PC-3 (cell line): ENCODE measurements at places on chromosomes 3 and 15. TPM values are rescaled to one million over a fixed set of nuclear protein-coding genes. Genes with fewer than 3 reads are reported as not detected.

KLHL24 gene
- total RNA-seq = 7.4 and 10.0 TPM in 2 replicates

ZBED2 gene
- total RNA-seq = 0.35 and 0.69 TPM in 2 replicates

ADGRG7 gene
- total RNA-seq = not detected in 2 replicates

TM6SF1 gene
- not detected in 2 replicates for total RNA-seq

NPAP1 gene
- total RNA-seq = not detected in 2 replicates

TLR9 gene
- total RNA-seq = not detected in 2 replicates

GMPS gene
- total RNA-seq = 42.2 and 43.3 TPM in 2 replicates

SLC7A14 gene
- not detected in 2 replicates for total RNA-seq

COL6A5 gene
- total RNA-seq = not detected in 2 replicates

GATM gene
- 0.86 and 0.87 TPM in 2 replicates for total RNA-seq

CHDH gene
- total RNA-seq = 3.2 and 5.1 TPM in 2 replicates

CAMK2N2 gene
- 1.1 and 1.2 TPM in 2 replicates for total RNA-seq

INAFM2 gene
- total RNA-seq = 22.1 and 32.1 TPM in 2 replicates

ECE2 gene
- not detected in 2 replicates for total RNA-seq

ZIC4 gene
- total RNA-seq = not detected in 2 replicates

STARD5 gene
- total RNA-seq = 3.3 and 5.9 TPM in 2 replicates

TMEM207 gene
- total RNA-seq = not detected in 2 replicates

DISP2 gene
- 0.87 and 2.7 TPM in 2 replicates for total RNA-seq

BCL2A1 gene
- 16.9 and 21.1 TPM in 2 replicates for total RNA-seq

DNA sequence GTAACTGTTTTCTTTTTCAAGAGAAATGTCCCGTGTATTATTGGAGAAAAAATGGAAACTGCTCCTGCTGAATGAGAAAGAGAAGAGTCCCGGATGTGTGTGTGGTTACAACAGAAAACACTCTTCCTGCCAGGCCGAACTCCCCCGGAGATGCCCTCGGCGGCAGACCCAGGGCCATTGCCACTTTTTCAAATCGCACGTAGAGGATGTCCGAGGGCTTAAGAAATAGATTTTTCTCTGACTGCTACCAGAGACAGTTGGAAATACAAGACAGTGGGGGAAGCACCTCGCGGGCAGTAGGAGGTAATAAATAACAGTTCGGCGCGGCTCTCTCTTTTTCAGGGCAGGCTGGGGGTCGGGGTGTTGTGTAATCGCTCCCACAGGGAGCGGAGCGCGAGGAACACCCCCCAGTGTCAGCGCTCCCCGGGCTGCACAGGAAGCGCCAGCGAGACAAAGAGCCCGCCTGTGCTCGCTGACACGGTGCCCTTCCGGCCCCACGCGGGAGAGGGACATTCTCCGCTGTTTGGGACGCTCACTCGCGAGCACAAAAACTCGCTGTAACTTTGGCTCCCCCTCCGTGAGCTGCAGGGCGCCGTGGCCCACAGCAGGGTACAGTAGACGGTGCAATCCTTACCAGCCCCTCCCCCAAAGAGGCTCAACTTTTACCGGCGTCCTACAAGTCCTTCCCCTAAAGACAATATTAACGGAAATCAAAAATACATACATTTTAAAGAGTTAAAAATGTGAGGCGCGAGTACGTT, 1.1 kb downstream of the VGLL4 start:
- peak; percentile 73 for DNase-seq
- H3K36me3 ChIP-seq = no peaks in the 10 kb centered on the region
- H3K4me3 ChIP-seq = peak overlapping the region; percentile 84

GRCh38 chr15:60152386-60152785, 148.3 kb downstream of the FOXB1 start:
- H3K27ac ChIP-seq = no peak overlapping the region
- H3K4me3 ChIP-seq = no peak overlapping the region
- no peaks in the 10 kb centered on the region for H3K4me1 ChIP-seq
- H3K36me3 ChIP-seq = no peaks in the 10 kb centered on the region
- no peak for DNase-seq

- no peaks in the 10 kb centered on the region for H3K36me3 ChIP-seq
- H3K27ac ChIP-seq = no peak overlapping the region
- H3K27me3 ChIP-seq = peaks cover 13% of the 10 kb centered on the region
Measured at GRCh38 chr3:126522363-126522788, 1.6 kb upstream of the CHST13 start.

GRCh38 chr15:42215913-42216829, 8.1 kb upstream of the VPS39 start:
- H3K36me3 ChIP-seq = peaks cover 63% of the 10 kb centered on the region
- no peak overlapping the region for H3K4me3 ChIP-seq
- H3K27ac ChIP-seq = no peak overlapping the region
- H3K4me1 ChIP-seq = no peaks in the 10 kb centered on the region

GRCh38 chr3:123272547-123272946, 70.8 kb downstream of the SEC22A start:
- no peaks in the 10 kb centered on the region for H3K27me3 ChIP-seq
- no peak overlapping the region for H3K4me3 ChIP-seq
- H3K27ac ChIP-seq = peak overlapping the region; percentile 45
- no peaks in the 10 kb centered on the region for H3K36me3 ChIP-seq

- DNase-seq = no peak
- no peaks in the 10 kb centered on the region for H3K4me1 ChIP-seq
- no peaks in the 10 kb centered on the region for H3K27me3 ChIP-seq
- no peaks in the 10 kb centered on the region for H3K36me3 ChIP-seq
- H3K27ac ChIP-seq = no peak overlapping the region
Measured at GRCh38 chr3:128408693-128409623, 57.7 kb downstream of the DNAJB8 start.

- H3K4me1 ChIP-seq = no peaks in the 10 kb centered on the region
- no peak for DNase-seq
- H3K36me3 ChIP-seq = no peaks in the 10 kb centered on the region
Measured at GRCh38 chr15:48584812-48585563, 60.5 kb downstream of the FBN1 start.

GRCh38 chr3:50592568-50592967, 19.0 kb downstream of the CISH start:
- H3K27me3 ChIP-seq = no peaks in the 10 kb centered on the region
- H3K4me3 ChIP-seq = no peak overlapping the region
- no peak for DNase-seq

DNA sequence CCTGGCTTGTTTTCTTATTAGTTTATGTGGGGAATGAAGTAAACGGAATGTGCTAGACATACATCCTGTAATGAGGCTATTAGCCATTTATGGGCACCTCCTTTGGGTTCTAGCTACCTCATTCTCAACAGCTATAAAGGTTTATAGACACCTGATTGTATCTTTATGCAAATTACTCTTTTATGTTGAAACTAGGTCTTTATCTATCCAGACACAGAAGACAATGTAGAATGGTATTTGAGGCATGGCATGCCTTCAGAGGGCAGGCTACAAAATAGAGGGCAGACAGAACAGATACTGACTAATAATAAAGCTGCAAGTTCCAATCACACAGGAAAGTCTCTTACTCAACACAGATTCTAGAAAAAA, 27.1 kb downstream of the TBC1D2B start:
- H3K36me3 ChIP-seq = peaks cover 7% of the 10 kb centered on the region; the same call in 1 of the 2 replicates
- no peak overlapping the region for H3K27ac ChIP-seq
- H3K4me1 ChIP-seq = peaks cover 7% of the 10 kb centered on the region; the same call in 1 of the 2 replicates
- H3K4me3 ChIP-seq = no peak overlapping the region
- H3K27me3 ChIP-seq = no peaks in the 10 kb centered on the region
- DNase-seq = no peak

- H3K27me3 ChIP-seq = no peaks in the 10 kb centered on the region
- no peak for DNase-seq
- H3K36me3 ChIP-seq = peaks cover 43% of the 10 kb centered on the region
- no peak overlapping the region for H3K4me3 ChIP-seq
- H3K27ac ChIP-seq = no peak overlapping the region
- peaks cover 34% of the 10 kb centered on the region for H3K4me1 ChIP-seq
Measured at GRCh38 chr3:149545049-149545448, 70.6 kb downstream of the TM4SF4 start.

DNA sequence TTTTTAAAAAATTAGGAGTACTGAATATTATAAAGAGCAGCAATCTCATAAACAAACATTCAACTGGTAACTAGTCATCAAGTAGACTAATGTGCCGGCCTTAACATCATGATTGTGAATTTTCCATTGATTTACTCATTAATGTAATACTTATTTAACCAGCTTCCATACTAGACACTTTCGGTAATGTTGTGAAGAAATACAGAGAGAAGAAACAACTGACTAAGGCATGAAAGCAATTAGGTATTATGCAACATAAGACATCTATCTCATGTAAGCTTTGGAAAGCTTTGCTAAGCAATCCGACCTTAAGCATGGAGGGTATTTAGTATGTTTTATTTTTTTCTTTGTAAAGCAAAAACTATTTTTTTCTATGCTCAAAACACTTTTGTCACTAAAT, 108.0 kb downstream of the IL1RAP start:
- no peak overlapping the region for H3K4me3 ChIP-seq
- no peak overlapping the region for H3K27ac ChIP-seq
- no peaks in the 10 kb centered on the region for H3K36me3 ChIP-seq

DNA sequence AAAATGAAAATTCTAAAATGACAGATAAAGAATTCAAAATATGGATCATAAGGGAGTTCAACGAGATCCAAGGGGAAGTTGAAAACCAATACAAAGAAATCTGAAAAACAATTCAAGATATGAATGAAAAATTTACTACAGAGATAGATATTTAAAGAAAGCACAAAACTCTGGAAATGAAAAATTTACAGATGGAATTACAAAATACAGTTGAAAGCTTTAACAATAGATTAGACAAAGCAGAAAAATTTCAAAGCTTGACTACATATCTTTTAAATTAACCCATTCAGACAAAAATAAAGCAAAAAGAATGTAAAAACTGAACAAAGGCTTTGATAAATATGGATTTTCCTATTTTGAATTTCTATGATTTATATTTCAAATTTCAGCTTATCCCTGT, 211.1 kb downstream of the SLC9A9 start:
- H3K36me3 ChIP-seq = no peaks in the 10 kb centered on the region
- no peaks in the 10 kb centered on the region for H3K4me1 ChIP-seq
- DNase-seq = no peak
- H3K27ac ChIP-seq = no peak overlapping the region
- H3K27me3 ChIP-seq = no peaks in the 10 kb centered on the region

DNA sequence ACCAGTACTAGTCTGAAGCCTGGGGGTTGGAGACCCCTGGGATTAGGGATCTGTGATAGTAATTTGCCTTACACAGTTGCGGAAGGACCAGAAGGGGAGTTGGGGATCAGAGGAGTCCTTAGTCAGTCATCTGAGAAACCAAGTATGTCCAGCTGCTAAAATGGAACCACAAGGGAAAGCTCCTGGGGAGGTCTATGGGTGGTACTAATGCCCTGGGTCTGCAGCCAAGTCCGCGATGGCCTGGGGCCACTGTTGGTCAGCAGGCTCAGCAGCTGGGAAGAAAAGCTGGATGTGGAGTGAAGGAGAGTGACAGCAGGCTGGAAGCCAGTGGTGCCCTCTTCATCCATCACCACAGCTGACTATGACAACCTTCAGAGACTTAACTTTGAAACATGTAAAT, 2.2 kb upstream of the ANKDD1A start:
- H3K4me3 ChIP-seq = no peak overlapping the region
- H3K4me1 ChIP-seq = no peaks in the 10 kb centered on the region
- H3K27ac ChIP-seq = no peak overlapping the region
- no peaks in the 10 kb centered on the region for H3K36me3 ChIP-seq

DNA sequence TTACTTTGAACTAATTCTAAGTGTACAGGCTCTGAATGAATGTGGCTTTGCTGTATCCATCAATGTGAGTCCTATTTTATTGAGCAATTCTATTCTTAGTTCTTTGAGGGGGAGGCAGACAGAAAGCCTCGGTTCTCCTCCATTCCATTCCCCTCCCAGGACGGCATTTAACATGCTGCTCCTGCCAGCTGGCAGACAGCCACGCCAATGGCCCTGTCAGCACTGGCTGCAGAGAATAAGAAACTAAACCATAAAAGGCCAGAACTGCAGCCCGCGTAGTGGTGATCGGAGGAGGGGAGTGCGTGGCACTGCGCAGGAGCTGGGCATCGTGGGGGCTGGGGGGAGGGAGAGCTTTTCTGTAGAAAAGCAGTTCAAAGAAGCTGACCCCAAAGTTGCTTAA, 76.0 kb upstream of the HACD2 start:
- no peak overlapping the region for H3K27ac ChIP-seq
- no peaks in the 10 kb centered on the region for H3K36me3 ChIP-seq
- no peaks in the 10 kb centered on the region for H3K27me3 ChIP-seq
- no peak overlapping the region for H3K4me3 ChIP-seq

DNA sequence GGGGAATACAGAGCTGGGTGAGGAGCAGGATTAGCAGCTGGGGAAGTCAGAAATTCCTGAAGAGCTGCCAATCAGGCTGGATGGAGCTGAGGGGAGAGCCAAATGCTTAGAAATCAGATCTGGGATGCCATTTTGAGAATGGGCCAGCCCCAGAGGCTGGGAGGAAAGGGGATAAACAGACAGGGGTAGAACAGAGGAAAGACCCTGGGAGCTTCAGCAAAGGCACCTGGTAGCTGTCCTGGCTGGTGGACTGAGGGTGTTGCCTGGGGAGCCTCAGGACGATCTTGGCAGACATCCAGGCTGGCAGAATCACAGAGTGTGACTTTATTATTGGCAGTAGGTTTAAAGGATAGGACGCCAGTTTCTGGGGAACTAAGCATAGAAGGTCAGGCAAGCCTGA, 97.8 kb downstream of the SQOR start:
- H3K27ac ChIP-seq = no peak overlapping the region
- no peak for DNase-seq
- no peaks in the 10 kb centered on the region for H3K36me3 ChIP-seq
- H3K27me3 ChIP-seq = no peaks in the 10 kb centered on the region
- no peak overlapping the region for H3K4me3 ChIP-seq

DNA sequence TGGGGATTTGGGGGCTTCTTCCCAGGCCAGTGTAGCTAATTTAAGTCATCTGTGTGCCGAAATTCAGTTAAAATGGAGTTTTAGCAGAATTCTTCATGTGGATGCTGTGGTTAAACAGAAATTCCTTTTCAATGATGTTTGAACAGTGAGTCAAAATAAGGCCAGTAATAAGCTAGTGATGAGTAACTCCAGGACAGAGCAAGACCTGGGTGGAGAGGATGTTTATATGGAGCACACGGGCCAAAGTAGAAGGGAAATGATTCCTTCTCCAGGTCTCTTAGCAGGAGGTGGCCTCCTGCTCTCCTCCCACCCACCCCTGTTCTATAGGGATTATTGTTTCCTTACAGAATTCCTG, 31.9 kb upstream of the UACA start:
- H3K4me1 ChIP-seq = peaks cover 86% of the 10 kb centered on the region
- no peaks in the 10 kb centered on the region for H3K36me3 ChIP-seq
- peak overlapping the region; percentile 36; the same call in 1 of the 2 replicates for H3K4me3 ChIP-seq
- peak overlapping the region; percentile 94 for H3K27ac ChIP-seq
- H3K27me3 ChIP-seq = no peaks in the 10 kb centered on the region

GRCh38 chr15:62840526-62841268, 201.8 kb upstream of the TPM1 start:
- no peak overlapping the region for H3K27ac ChIP-seq
- H3K27me3 ChIP-seq = no peaks in the 10 kb centered on the region
